ENCODE measurements at places on chromosomes 5 and 9. TPM values are rescaled to one million over a fixed set of nuclear protein-coding genes. Genes with fewer than 3 reads are reported as not detected.

The ZNF883 gene
- 2.1 TPM for total RNA-seq

The N4BP3 gene
- total RNA-seq: 0.69 TPM

DNA sequence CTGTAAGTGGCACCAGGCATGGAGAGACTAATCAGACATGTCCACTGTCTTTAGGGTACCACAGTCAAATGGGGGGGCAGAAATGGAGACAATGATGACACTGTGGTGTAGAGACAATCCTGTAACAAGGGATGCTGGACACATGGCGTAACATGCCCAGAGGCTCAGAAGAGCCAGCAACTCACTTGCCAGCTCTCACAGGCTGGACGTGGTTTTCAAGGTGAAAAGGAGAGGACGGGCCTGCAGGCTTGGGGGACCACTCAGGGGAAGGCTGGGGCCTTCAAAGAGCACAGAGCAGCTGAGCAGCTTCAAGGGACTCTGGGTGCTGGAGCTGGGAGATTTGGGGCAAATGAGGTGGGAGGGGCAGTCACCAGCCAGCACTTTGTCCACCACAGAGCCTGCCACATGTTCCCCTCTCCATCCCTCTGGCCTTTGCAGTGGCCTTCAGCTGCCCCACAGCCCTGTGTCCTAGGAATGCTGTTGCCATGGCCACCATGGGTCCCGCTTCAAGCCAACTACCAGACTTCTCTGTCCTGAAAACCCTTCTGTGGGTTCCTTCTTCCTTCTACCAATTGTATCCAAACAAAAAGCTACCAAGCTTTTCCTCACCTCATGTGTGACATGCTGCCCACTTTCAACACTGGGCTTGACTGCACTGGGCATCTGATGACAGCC lies 140.4 kb downstream of the GABBR2 start:
- no peak for DNase-seq

The S1PR3 gene
- total RNA-seq: 1.9 TPM

DNA sequence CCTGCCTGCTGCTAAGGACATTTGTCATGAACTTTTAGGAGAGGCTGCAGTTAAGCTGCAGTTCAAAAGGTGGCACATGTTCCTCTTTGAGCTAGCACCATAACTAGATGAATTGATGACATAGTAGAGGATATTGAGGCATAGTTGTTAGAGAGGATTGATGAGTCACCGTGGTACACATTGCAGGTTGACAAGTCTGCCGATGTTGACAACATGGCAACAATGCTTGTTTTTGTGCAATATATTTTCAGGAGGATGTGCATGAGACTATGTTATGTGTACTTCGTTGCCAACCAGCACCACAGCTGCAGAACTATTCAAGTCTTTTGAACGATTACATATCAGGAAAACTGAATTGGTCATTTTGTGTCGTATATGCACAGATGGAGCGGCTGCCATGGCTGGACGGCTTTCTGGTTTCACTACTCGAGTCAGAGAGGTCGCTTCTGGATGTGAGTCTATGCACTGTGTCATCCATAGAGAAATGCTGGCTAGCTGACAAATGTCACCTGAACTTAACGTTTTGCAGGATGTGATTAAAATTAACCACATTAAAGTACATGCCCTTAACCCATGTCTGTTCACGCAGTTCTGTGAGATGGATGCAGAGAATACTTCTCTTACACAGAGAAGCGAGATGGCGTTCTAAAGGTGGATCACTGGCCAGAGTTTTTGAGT lies 24.2 kb downstream of the ANP32B start:
- no peak for DNase-seq

- no peak for DNase-seq
Observed at GRCh38 chr5:98713856-98714255, 59.6 kb upstream of the RGMB start.

Measured in ovary (tissue), 10 donors.